Ecto neural progenitor cell (in vitro differentiated cells): ENCODE measurements at places on chromosomes 4 and X.

DNA sequence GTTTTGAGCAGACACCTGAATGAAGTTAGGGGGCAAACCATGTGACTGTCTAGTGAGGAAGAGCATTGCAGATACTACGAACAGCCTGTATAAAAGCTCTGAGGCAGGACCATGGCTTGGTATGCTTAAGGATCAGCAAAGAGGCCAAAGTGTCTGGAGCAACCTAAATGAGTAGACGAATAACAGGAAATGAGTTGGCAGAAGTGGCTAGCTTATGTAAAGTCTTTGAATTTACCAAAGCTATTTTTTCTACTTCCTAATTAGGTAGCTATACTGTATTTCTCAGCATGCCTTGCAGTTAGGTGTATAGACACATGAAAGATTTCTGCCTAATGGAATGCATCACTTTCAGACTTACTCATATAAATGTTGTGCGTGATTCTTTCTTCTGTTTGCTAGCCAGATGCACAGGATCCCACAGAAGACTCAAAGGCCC, 9.3 kb upstream of the GPRIN3 start:
- no peak for DNase-seq

GRCh38 chrX:8245411-8245810, 74.3 kb upstream of the VCX2 start:
- no peak for DNase-seq

- DNase-seq: no peak
Measured at GRCh38 chrX:3651277-3651676, 62.2 kb downstream of the PRKX start.

GRCh38 chr4:123166023-123166422, 230.6 kb upstream of the SPRY1 start:
- DNase-seq: no peak
